ENCODE measurements at places on chromosomes 11 and 22. TPM values are rescaled to one million over a fixed set of nuclear protein-coding genes. Genes with fewer than 3 reads are reported as not detected.
A peak's percentile ranks its signal among the peaks of the same experiment; 100 is the strongest.

GRCh38 chr11:88293931-88294330 is 43.6 kb downstream of the CTSC start:
- DNase-seq = peak; percentile 77

DNA sequence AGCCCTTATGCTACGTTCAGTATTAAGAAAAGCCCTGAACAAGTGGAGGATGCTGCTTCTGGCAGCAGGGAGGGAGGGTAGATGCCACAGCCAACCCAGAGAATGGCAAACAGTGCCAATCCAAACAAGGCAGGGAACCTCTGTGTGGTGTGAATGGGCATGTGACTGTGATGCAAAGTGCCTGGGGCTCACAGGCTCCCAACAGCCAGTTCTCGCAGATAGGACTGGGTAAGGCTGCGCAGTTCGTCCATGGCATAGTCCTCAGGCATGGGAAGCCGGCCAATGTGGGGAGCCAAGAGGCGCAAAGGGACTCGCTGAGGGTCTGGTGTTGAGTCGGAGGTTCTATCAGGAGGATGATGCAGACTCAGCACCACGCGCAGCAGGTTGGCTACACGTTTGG is 4.8 kb upstream of the CHRNA10 start:
- no peak for DNase-seq

DNA sequence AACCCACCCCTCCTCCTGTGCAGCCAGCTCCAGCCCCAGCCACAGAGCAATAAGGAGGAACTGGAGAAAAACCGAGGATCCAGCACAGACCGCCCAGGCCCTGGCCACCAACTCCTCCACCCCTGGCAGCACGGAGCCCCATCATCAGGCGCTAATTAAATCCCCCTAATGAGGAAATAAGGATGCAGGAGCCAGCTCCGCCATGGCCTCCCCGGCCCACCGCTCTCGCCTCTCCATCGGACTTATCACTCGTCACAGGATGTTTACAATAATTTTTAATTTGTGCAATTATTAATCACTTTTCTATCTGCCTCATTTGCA is 42.6 kb downstream of the BUD13 start:
- no peak for DNase-seq

DNA sequence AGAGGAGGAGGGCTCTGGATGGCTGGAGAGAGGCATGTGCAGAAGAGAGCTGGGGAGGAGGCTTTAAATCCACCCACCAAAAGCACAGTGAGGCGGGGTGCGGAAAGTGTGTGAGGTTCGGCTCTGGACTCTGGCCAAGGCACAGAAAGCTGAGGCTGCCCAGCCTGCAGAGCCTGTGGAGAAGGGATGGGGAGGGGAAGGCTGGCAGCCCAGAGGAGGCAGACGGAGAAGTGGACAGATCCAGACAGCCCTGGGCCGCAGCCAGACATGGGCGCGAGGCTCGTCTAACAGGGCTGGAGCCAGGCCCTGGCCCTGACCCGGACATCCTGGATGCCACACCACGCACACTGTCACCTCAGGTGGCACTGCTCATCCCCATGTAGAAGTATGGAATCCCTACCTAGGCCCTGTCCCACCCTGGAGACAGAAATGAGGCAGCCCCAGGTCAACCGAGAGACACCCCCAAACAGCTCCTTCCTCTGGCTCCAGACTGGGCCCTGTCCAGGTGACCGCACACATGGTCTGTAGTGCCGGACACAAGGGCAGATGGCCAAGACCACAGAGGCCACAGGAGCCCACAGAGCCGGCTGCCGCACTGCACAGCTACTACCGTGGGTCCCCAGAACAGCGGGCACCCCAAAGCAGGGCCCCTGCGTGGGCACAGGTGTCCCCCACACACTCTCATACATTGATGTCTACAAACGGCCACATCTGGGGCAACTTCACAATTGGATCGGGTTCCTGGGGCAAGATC is 16.6 kb upstream of the MOB2 start:
- DNase-seq = no peak

DNA sequence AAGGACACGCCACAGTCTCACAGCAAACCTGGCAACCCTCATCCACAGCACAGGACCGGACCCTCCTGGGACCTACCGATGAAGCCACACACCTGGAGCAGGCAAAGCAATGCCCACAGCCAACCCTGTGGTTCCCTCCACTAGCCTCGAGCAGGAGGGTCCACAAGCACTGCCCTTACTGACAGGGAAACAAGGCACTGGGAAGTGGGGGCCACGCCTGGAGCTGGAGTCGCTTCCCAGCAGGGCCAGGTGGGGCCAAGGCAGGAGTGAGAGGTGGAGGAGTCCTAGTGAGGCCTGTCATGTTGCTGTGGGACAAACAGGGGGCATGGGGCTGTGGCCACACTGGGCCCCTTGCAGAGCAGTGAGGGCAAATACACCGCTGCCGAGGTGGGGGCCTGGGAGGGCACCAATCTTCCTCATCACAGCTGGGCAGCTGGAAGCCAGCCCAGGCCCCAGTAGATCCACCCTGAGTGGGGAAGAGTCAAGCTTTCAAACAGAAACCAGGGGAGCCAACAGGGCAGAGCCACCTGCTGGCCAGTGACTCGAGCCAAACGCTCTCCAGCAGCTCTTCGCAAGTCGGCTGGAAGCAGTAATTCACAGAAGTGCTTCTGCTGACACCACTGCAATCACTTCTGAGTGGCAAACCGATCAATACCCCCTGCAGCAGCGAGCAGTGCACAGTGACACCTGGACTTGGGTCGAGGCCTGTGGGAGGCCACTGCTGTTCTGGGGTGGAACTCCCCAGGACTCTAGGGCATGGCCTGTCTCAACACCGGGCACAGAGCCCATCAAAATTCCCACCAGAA is 13.7 kb downstream of the SULT4A1 start:
- peak; percentile 63 for DNase-seq

DNA sequence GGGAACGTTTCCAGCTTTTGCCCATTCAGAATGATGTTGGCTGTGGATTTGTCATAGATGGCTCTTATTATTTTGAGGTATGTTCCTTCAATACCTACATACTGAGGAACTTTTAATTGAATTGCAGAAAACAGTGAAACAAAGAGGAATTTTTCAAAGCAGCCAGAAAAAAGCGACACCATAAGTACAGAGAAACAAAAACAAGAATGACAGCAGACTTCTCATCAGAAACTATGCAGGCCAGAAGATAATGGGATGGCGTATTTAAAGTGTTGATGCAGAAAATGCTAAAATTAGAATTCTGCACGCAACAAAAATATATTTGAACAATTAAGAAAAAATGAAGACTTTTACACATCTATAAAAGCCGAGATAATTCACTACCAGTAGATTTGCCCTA is 95.4 kb upstream of the TIMP3 start:
- DNase-seq = no peak

Gene GRM5
- not detected for total RNA-seq

Gene MRGPRX3
- total RNA-seq = not detected

Gene PGA5
- 18.1 TPM for total RNA-seq

Gene OR51B2
- total RNA-seq = 0.80 TPM
